Activated naive CD4-positive, alpha-beta T cell treated with anti-CD3 and anti-CD28 coated beads for 36 hours (primary cell): ENCODE measurements at places on chromosomes 5 and 9. TPM values are rescaled to one million over a fixed set of nuclear protein-coding genes. Genes with fewer than 3 reads are reported as not detected.

GRCh38 chr5:157547941-157548512 is 27.5 kb downstream of the ADAM19 start:
- DNase-seq: no peak

DNA sequence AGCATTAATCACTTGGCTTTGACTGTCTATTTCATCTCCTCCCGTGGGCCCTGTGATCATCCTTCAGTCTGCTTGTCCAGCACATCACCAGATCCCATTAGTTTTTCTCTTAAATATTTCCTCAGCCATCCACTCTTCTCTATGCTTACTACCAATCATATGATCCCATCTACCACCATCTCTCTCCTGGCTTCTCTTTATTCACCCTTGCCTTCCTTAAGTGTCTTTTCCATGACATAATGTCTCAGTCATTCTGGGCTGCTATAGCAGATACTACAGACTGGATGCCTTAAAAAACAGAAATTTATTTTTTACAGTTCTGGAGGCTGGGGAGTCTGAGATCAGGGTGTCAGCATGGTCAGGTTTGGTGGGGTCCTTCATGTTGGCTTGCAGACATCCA is 208.4 kb upstream of the PPP1R2B start:
- no peak for DNase-seq

The EQTN gene
- total RNA-seq: not detected

DNA sequence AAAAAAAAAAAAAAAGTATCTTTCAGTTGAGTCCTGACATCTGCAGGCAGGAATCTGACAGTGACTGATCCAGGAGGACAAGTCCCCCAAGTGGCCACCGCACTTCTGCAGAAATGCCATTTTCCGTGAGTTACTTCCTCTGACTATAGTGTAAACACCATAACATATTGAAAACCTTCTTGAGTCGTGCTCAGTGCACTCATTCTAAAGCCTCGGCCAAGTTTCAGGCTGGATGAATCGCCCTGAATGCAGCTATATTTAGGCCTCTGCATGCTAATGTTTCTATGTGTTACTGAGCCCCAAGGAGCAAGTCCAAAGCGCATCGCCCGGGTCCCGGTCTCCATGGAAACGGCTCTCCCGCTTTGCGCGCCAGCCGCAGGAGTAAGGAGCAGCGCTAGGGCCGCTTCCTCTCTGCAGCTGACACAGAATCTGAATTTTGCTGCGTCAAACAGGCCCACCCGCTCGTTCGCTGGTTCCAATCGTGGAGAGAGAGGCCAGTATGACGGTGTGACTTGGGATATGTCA is 335.4 kb downstream of the MSX2 start:
- peak; percentile 60 for DNase-seq

DNA sequence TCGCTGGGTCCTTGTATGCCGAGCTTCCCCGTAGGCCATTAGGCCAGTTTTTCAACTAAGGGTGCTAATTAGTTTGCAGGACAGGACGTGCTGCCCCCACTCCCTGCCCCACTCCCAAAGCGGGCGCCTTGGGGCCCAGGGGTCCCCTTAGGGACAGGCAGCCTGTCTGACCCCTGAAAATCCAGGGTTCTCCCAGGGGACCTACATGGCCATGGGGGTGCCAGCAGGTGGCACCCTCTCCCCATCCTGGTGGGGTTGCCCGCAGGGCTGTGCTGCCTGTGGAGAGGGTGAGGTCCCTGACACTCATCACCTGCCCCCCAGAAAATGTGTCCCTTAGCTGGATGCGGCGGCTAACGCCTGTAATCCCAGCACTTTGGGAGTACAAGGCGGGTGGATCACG is 8.5 kb upstream of the CCDC187 start:
- peak; percentile 55 for DNase-seq

The GPR21 gene
- 0.32 TPM for total RNA-seq
